ENCODE measurements at places on chromosomes 2 and 18. TPM values are rescaled to one million over a fixed set of nuclear protein-coding genes. Genes with fewer than 3 reads are reported as not detected.

The FLACC1 gene
- total RNA-seq: 2.3 TPM

The SPATA3 gene
- total RNA-seq: not detected

The PTPN2 gene
- total RNA-seq: 18.2 TPM

The GPBAR1 gene
- 0.40 TPM for total RNA-seq

The FAP gene
- total RNA-seq: 0.53 TPM

The SFTPB gene
- total RNA-seq: not detected

The MC5R gene
- not detected for total RNA-seq

The IL36G gene
- not detected for total RNA-seq

The GAREM2 gene
- total RNA-seq: 1.1 TPM

The MYO5B gene
- 0.27 TPM for total RNA-seq

The MARCHF4 gene
- total RNA-seq: 9.6 TPM

The ALPG gene
- total RNA-seq: not detected

The RMC1 gene
- total RNA-seq: 28.2 TPM

The RBKS gene
- total RNA-seq: 0.79 TPM

The APCDD1 gene
- total RNA-seq: 0.53 TPM

The ANKRD62 gene
- total RNA-seq: not detected

The BCL2 gene
- 2.6 TPM for total RNA-seq

The VWC2L gene
- total RNA-seq: not detected

The CCBE1 gene
- total RNA-seq: 1.0 TPM

The PTPRN gene
- not detected for total RNA-seq

The SIX2 gene
- total RNA-seq: 0.14 TPM

The TUBA3D gene
- not detected for total RNA-seq

The ASB3 gene
- 24.9 TPM for total RNA-seq

The PSMA8 gene
- not detected for total RNA-seq

The MC4R gene
- not detected for total RNA-seq

The KIF1A gene
- total RNA-seq: not detected

The TLX2 gene
- total RNA-seq: not detected

The DLX1 gene
- not detected for total RNA-seq

The KLHL29 gene
- total RNA-seq: 7.7 TPM

The GALR1 gene
- total RNA-seq: not detected

The CCDC141 gene
- 0.13 TPM for total RNA-seq

The ZNF385B gene
- total RNA-seq: not detected

The MPP4 gene
- 15.8 TPM for total RNA-seq

The CEP192 gene
- 39.5 TPM for total RNA-seq

The SLC30A3 gene
- not detected for total RNA-seq

The SLC5A6 gene
- total RNA-seq: 50.3 TPM

The RUFY4 gene
- total RNA-seq: not detected

The EIF5B gene
- 50.8 TPM for total RNA-seq

The GCG gene
- not detected for total RNA-seq

The POTEJ gene
- total RNA-seq: not detected

The LAMA1 gene
- under 0.01 TPM for total RNA-seq

The SEPTIN10 gene
- 156 TPM for total RNA-seq

The DLX2 gene
- not detected for total RNA-seq

The TEKT4 gene
- not detected for total RNA-seq

The SP110 gene
- 10.0 TPM for total RNA-seq

All from thoracic aorta endothelial cell (primary cell).